ENCODE measurements at places on chromosomes 1 and 21.

GRCh38 chr1:87091425-87091824 is 177.0 kb downstream of the HS2ST1 start:
- DNase-seq, result no peak

DNA sequence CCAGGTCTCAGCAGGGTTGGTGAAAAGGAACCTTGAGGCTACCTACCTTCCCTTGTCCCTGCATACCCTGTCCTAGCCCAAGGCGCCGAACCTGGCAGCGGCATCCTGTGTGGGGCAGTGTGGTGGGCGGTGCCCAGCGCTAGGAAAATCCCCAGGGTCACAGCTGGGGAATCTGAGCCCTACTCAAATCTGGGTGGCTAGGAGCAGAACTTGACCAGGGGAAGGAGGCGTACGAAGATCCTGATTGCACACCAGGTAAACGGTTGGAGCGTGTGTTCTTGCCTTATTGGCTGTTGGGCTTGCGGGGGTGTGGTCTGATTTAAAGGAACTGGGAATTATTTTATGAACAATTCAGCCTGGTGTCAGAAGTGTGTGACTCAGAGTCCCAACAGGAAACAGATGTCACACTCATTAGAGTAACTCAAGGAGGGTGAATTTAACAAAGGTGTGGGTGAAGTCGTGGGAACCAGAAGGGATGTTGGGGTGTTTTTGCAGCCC is 118.6 kb downstream of the LRIG2 start:
- no peak for DNase-seq

DNA sequence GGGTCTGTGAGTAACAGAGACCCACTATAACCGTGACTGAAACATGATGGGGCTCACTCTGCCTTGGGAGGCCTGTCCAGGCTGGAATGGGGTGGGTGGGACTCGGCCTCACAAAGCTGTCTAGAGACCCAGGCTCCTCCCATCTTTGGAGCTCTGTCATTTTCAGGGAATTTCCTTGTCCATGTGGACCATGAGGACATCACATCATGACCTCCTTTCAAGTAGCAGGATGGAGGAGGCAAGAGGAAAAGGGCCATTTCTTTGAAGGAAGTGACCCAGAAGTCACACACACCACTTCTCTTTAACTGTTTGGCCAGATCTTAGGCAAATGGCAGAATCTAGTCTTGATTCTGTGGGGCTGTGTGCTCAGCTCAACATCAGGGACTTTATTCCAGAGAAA is 79.9 kb downstream of the CNIH3 start:
- DNase-seq, result no peak

GRCh38 chr1:223035724-223036478 is 107.1 kb downstream of the TLR5 start:
- no peak for DNase-seq

DNA sequence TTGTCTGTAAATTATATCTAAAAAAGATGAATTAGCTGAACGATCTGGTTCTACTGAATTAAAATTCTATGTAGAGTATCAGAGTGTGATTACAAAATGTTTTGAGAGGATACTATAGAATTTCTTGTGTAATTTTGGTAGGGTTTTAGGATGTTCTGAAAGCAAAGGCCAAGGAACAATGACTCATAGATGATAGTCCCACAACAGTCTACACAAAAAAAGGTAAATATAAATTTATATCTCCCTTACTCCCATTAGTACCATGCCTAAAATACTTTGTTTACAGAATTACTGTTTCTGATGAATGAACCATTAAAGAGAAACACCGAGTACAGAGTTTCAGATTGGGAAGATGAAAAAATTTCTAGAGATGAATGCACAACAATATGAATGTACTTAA is 9.5 kb downstream of the EDEM3 start:
- no peak for DNase-seq

DNA sequence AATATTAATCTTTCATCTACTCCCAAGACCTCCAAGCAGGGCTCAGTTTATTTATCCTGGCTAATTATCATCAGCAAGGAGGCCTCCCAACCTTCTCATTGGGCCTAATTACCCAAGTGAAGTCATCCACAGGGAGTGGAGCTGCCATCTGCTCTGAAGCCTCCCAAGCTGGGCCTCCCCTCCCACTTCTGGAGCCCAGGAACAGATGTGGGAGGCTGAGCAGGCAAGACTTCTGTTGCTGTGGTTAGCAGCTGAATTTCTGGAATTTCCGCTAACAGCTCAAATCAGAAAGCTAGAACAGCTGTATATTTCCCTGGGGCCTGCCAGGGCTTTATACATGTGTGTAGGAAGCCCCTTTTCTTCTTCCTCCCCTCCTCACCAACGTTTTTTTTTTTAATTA is 127.5 kb downstream of the UCK2 start:
- DNase-seq, result no peak

GRCh38 chr1:149917571-149918144 is at the start of gene SV2A:
Gene SV2A (minus strand): TSS chr1:149917844. CDS start chr1:149913840, 4,004 bp downstream.
- DNase-seq, result peak; percentile 82

DNA sequence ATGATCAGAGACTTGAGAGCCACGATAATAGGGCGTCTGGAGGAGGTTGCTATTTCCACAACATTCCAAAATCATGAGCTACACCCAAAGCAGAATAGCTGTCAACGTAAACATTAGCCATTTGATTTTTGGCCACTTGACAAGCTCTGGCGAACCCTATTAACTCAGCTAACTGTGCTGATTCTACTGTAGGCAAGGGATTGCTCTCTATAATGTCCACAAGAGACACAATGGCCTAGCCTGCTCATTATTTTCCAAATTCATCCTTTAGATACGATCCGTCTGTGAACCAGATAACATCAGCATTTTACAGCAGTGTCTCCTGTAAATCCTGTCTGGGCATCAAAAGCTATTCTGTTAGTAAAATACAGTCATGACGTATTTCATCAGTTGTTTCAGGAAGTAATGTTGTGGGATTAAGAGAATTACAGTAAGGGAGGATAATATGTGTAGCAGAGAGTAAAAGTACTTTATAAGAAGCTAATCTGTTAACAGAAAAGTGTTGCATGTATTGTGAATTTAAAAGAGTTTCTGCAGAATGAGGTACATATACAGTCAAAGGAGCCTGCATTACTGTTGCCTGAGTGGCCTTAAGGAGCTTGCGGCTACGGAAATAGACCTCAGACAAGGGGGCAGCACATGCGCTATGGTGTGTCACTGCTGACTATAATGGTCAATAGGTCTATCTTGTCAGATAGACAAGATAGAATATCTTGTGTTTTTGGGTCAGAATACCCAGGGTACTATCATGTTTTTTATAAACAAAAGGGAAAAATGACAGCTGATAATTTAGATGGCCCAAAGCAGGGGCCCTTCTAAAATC is 44.9 kb upstream of the TINAGL1 start:
- no peak for DNase-seq

DNA sequence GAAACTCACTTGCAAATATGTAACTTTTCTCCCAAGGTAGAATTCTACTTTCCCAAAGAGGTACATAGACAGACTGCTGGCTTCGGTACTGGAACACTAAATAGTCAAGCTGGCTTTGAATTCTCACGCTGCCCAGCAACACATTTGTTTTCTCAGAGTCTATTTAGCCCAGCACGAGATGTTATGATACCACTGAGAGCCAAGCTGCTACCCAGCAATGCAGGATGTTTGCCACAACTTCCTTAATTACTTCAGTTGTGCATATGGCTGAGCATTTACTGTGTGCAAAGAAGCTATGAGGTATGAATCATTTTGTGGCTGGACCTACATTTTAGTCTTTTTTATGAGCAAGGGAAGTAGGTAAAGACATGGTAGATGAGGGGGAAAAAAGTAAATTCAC is 793.2 kb downstream of the PLA2G4A start:
- no peak for DNase-seq

DNA sequence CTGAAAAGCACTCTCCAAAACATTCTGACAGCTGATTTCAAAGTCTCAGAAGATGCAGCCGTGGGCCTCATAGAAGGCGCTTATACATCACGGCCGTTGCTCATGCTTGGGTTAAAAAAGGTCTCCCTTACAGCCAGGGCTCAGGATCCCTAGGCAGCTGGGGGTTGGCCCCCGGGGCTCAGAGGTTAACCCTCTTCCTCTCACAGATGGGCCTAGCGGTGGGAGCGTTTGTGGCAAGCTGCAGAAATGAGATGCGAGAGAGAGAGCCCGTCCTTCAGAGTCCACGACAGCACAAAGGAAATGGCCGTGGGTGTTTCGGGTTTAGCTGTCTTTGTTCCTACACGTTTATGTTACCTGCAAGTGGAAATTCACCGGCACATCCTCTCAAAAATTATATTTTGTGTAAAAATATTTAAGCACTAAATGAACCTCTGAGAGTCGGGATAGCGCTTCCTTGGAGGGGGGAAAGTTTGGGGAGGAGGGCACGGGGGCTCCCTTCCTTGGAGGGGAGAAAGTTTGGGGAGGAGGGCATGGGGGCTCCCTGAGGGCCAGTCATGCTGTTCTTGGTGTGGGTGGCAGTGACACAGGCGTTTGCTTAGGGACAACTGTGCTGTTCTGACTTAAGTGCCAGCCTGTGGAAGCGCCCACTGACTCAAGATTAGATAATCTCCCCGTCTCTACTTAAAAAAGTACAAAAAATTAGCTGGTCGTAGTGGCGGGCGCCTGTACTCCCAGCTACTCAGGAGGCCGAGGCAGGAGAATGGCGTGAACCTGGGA is 20.5 kb upstream of the PRDM15 start:
- DNase-seq, result no peak

DNA sequence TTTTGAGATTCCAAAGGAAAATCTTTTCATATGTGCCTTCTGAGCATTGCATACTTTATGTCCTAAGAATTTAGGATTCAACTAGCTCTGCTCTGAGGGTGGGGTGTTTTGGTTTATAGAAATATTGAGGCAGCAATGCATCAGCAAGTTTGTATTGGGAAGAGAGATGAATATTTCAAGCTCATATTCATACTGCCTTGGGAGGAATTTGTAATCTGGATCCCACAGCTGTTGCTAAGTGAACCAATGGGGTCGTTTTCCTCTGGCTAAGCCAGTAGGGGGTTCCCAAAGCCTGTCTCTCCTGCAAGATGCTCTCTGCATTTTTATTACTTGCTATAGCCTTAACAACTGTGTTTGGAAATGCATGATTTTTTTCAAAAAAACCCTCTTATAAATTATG is 130.6 kb downstream of the SNX7 start:
- no peak for DNase-seq

- DNase-seq, result no peak
Observed at GRCh38 chr1:60898413-60898812, 183.9 kb upstream of the NFIA start.

- no peak for DNase-seq
Observed at GRCh38 chr1:23521588-23521987, 9.4 kb downstream of the E2F2 start.

DNA sequence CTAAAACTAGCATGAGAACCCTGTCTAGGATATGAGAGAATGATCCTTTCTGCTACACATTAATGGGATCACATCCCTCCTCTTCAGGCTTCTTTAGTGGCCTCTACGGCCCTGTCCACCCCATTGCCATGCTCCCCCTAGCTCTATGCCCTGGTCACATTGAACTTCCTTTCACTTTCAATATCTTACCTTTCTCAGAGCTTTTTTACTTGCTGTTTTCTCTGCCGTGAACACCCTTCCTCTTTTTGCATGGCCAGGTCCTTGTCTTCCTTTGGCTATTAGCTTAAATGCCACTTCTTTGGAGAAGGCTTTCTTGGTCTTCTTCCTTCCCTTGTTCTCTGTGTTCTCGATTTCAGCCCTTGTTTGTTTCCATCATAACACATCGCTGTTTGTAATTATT is 97.4 kb downstream of the GIPC2 start:
- DNase-seq, result no peak

DNA sequence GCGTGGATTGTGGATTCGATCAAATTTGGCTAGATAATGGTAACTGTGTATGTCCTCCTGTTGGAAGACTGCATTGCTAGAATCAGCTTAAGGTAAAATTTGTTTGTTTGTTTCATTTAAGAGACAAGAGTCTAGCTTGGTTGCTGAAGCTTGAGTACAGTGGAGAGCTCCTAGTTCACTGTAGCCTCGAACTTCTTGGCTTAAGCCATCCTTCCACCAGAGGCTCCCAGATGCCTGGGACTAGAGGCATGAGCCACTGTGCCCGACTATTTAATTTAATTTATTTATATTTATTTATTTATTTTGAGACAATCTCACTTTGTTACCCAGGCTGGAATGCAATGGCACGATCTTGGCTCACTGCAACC is 1.5 kb downstream of the PHACTR4 start:
- DNase-seq, result no peak

- DNase-seq, result peak; percentile 74
Observed at GRCh38 chr21:33290441-33290840, 24.3 kb downstream of the IL10RB start.

- no peak for DNase-seq
Observed at GRCh38 chr1:167434306-167434705, 84.0 kb downstream of the CD247 start.

GRCh38 chr1:93995837-93996536 is 86.8 kb upstream of the GCLM start:
- DNase-seq, result no peak

DNA sequence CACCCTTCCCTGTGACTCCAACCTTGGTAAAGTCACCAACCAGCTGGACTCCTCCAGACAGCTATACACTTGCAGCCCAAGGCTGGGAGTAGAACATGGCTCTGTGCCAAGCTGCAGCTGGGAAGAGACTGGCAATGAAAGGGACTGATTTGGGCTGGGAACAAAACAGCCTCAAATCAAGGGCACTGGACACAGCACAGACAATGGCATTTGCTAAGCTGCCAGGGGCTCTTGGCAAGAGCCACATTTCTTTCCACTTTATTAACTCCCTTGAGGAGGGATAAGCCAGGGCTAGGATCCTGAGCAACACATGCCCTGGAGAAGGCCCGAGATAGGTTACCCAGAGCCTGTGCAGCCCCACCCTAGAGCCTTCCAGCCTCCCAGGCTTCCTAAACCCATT is 12.0 kb downstream of the SYT11 start:
- DNase-seq, result no peak

GRCh38 chr1:185514311-185514710 is 197.3 kb upstream of the IVNS1ABP start:
- DNase-seq, result no peak

DNA sequence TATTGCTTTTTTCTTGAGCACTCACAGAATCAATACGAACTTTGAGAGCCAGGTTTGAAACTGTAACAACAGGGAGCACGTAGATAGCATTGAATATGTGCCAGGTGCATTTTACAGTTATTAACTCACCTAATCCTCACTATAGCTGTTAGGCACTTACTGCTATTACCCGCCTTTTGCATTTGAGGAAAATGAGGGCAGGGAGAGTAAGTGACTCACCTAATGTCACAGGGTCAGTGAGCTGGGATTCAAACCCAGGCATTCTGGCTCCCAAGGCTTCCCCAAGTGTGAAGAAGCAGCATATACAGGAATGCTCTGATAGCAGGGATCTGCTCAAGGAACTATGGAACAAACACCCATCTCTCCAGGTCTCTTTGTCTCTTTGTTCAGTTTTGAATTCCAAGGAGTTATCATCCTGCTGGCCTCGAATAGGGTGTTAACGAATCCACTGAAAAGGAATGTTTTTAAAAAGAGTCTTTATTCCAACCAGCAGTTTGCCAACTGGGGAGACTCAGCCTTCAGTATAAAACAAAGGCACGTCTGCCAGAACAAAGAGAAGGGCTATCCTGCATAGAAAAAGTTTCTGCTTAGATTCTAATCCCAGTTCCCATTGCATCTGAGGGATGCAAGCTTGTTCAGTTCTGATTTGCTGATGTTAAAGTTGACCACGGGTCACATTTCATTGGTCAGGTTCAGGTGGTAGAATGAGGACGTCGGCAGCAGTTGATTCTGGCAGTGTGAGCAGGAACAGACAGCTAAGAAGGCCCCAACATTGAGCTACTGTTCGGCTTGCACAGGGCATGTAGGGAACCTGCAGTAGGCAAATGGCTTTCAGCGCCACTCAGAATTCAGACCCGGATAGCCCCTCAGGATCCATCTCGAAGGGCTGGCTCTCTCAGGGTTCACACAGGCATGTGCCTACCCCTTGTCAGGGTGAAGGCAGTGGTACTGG is 22.1 kb downstream of the TRIM67 start:
- no peak for DNase-seq
